Fibroblast of lung (primary cell): ENCODE measurements at places on chromosomes 5 and 9. TPM values are rescaled to one million over a fixed set of nuclear protein-coding genes. Genes with fewer than 3 reads are reported as not detected.

HMMR gene
- total RNA-seq = 1.3 and 19.7 TPM in 2 replicates

WDR36 gene
- total RNA-seq = 55.8 and 56.8 TPM in 2 replicates

NEUROG1 gene
- total RNA-seq = not detected in 2 replicates

TMEM215 gene
- total RNA-seq = not detected in 2 replicates

- no peak for DNase-seq
These were observed 6.1 kb downstream of the CA9 start for GRCh38 chr9:35679766-35680330.

- no peak for DNase-seq
These were observed 24.4 kb upstream of the RNF38 start for GRCh38 chr9:36424289-36425055.

GRCh38 chr5:142106061-142106460, 2.5 kb upstream of the NDFIP1 start:
- no peak for DNase-seq
